Mesangial cell (primary cell): ENCODE measurements at places on chromosomes 5 and 9. TPM values are rescaled to one million over a fixed set of nuclear protein-coding genes. Genes with fewer than 3 reads are reported as not detected.

The CDO1 gene
- total RNA-seq = 1.8 and 6.6 TPM in 2 replicates

The KLHL3 gene
- 0.49 and 1.1 TPM in 2 replicates for total RNA-seq

The LURAP1L gene
- 3.9 and 4.1 TPM in 2 replicates for total RNA-seq

The SHISAL2B gene
- not detected in 2 replicates for total RNA-seq

The MCTP1 gene
- total RNA-seq = 17.9 and 23.7 TPM in 2 replicates

The SPINK7 gene
- total RNA-seq = not detected in 2 replicates

The C9orf153 gene
- 0.16 TPM in 1 of 2 replicates, not detected in the other for total RNA-seq

The TMC1 gene
- not detected in 2 replicates for total RNA-seq

The STOM gene
- 29.3 and 50.3 TPM in 2 replicates for total RNA-seq

The HK3 gene
- total RNA-seq = not detected in 2 replicates

The KIF20A gene
- total RNA-seq = 4.8 and 102 TPM in 2 replicates

The ZNF883 gene
- total RNA-seq = 2.4 and 6.3 TPM in 2 replicates

The MTX3 gene
- total RNA-seq = 4.4 and 7.0 TPM in 2 replicates

The RAB14 gene
- 16.6 and 20.2 TPM in 2 replicates for total RNA-seq

The OTULINL gene
- total RNA-seq = 1.0 and 1.8 TPM in 2 replicates

The FBN2 gene
- 24.6 and 28.3 TPM in 2 replicates for total RNA-seq

The SPATA31D4 gene
- not detected in 2 replicates for total RNA-seq

The MPDZ gene
- total RNA-seq = 17.1 and 17.6 TPM in 2 replicates

The PDE4D gene
- total RNA-seq = 38.8 and 41.6 TPM in 2 replicates

The SPAAR gene
- total RNA-seq = 0.16 TPM in 1 of 2 replicates, not detected in the other

The NUP214 gene
- total RNA-seq = 29.9 and 31.0 TPM in 2 replicates

The DMRT3 gene
- total RNA-seq = 8.8 and 9.6 TPM in 2 replicates

The ACOT12 gene
- not detected in 2 replicates for total RNA-seq

The PCDHB4 gene
- total RNA-seq = 0.13 and 0.49 TPM in 2 replicates

The PCDHB11 gene
- total RNA-seq = 0.16 and 0.63 TPM in 2 replicates

The AP3B1 gene
- 20.7 and 25.5 TPM in 2 replicates for total RNA-seq

The LRRC19 gene
- total RNA-seq = under 0.01 TPM in 1 of 2 replicates, not detected in the other

The TAS2R1 gene
- total RNA-seq = not detected in 2 replicates

The INVS gene
- total RNA-seq = 11.2 and 11.7 TPM in 2 replicates

The SGCD gene
- 0.49 and 0.76 TPM in 2 replicates for total RNA-seq

The C8G gene
- not detected in 2 replicates for total RNA-seq

The BARHL1 gene
- total RNA-seq = not detected in 2 replicates

The OBP2B gene
- not detected in 2 replicates for total RNA-seq

The CTNND2 gene
- total RNA-seq = under 0.01 TPM in 1 of 2 replicates, not detected in the other

The CCL28 gene
- total RNA-seq = 2.3 and 4.2 TPM in 2 replicates

The HMMR gene
- 1.0 and 39.9 TPM in 2 replicates for total RNA-seq

The SLC2A8 gene
- 12.9 and 22.3 TPM in 2 replicates for total RNA-seq

The INSYN2B gene
- total RNA-seq = 0.76 and 6.2 TPM in 2 replicates

The ADAMTSL1 gene
- total RNA-seq = 9.6 and 10.4 TPM in 2 replicates

The FAM200C gene
- total RNA-seq = 1.5 and 2.1 TPM in 2 replicates

The OLFM1 gene
- 1.3 TPM in 1 of 2 replicates, not detected in the other for total RNA-seq
